Stimulated activated CD4-positive, alpha-beta T cell treated with anti-CD3 and anti-CD28 coated beads, Interleukin-1b, Interleukin-23, amount 100 ng/mL, for 1 hour (primary cell): ENCODE measurements at places on chromosomes 7 and 10.
A peak's percentile ranks its signal among the peaks of the same experiment; 100 is the strongest.

GRCh38 chr7:30924624-30925023, 13.0 kb downstream of the AQP1 start:
- DNase-seq, result no peak

DNA sequence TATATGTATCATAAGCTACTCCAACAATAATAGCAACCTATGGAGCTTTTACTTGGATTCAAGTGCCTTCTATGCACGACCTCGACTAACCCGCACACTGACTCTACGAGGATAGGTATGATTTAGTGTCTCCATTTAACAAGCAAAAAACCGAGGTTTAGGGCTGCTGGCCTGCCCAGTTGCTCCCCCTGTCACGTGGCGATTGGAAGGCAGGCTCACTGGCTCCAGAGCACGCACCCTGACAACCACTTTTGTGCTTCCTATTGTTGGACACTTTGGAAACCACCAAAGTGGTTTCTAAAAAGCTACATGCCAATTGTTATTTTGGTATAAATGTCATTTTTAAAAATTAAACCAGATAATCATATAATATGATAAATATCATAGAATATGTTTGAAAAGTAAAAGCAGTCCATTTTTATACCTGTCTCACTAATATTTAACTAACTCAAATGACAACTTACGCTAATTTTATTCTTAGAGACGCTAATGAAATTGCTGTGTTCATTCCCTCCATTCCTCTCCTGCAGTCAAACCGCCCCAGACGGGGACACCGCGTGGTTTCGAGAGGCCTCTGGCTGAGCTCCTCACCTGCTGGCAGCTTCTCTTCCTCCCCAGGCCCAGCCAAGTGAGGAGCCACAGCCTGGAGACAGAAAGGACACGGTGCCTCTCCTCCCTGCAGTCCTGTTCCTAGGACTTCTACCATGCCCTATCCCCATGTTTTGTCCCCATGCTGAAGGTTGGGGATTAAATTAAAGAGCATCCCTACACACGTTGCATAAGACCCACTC, 22.2 kb upstream of the RHEB start:
- no peak for DNase-seq

- DNase-seq, result no peak
Measured at GRCh38 chr7:140360697-140361229, 37.6 kb downstream of the SLC37A3 start.

GRCh38 chr7:68256295-68256694, 1259.7 kb downstream of the TYW1 start:
- no peak for DNase-seq

GRCh38 chr10:69745698-69746097, 56.0 kb upstream of the COL13A1 start:
- no peak for DNase-seq

- peak; percentile 17 for DNase-seq
Measured at GRCh38 chr10:14879124-14879927, 660 bp downstream of the SUV39H2 start.

DNA sequence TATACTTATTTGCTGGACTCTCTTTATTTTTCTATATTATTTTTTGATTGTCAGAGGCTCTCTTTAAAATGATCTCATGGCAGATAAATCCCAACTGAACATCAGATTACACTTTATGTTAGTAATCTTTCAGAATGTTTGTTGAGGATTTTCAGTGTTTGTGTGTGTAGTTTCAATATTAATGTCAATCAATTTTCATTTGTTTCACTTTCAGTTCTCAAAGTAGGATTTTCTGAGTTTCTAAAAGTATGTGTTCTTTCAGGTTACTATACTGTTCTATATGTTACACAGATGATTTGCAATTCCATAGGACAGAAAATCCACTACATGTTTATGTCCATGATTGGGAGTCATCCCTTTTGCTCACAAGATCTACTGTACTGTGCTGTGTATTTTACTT, 311.9 kb upstream of the POT1 start:
- no peak for DNase-seq
